ENCODE measurements at places on chromosomes 6 and 20.

DNA sequence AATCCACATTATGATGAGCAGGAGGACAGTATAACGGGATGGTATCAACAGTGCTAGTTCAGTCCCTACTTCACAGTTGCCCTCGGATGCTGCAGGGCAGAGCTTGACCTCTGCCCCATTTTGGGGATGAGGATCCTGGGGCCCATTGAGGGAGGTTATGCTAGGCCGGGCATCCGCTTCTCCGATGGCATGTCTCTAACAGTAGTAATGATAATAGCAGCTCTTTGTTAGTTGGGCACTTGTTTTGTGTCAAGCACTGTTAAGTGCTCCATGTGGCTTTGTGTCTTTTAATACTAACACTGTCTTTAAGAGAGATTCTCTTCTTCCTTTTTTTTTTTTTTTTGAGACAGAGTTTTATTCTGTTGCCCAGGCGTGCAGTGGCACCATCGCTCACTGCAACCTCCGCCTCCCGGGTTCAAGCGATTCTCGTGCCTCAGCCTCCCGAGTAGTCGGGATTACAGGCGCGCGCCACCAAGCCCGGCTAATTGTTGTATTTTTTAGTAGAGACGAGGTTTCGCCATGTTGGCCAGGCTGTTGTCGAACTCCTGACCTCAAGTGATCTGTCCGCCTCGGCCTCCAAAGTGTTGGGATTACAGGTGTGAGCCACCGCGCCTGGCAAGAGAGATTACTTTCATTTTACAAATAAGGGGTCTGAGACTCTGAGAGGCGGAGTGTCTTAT is 1.1 kb downstream of the MAPRE1 start:
- no peak for DNase-seq

DNA sequence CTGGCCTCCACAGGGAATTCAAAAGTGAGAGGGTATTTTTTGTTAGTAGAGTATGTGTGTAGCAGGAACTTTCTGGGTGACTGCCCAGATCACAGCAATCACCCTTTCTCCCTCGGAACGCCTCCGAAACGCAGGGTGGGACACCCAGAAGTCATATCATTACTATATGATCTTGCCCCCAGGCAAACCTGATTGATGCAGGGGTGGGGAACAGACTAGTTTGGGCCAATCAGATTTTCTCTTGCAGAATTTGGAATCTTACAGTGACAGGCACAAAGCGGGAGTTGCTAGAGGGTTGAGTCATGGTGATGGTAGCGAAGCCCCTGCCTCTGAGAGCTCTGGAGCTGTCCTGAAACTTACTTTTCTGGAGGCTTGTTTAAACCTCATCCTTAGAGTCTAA is 16.5 kb upstream of the RPN2 start:
- no peak for DNase-seq

GRCh38 chr6:3324262-3324942 is 65.7 kb downstream of the PSMG4 start:
- DNase-seq: no peak

DNA sequence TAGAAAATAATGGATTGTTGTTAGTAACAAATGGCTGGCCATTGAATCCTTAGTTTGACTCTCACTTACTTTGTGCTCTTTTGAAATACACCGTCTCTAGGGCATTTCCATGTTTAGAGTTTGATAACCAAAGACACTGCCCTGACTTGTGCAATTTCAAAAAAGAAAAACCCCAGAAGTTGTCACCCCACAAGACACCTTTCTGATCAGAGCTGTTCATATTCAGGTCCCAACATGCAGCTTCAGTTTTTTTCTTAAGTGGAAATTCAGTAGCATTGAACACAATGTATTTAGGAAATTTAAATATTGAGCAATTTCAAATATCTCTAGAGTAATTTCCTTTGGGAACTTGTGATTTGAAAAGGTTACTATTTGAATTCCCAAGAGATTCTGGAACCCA is 19.4 kb downstream of the CRYBG1 start:
- DNase-seq: no peak

DNA sequence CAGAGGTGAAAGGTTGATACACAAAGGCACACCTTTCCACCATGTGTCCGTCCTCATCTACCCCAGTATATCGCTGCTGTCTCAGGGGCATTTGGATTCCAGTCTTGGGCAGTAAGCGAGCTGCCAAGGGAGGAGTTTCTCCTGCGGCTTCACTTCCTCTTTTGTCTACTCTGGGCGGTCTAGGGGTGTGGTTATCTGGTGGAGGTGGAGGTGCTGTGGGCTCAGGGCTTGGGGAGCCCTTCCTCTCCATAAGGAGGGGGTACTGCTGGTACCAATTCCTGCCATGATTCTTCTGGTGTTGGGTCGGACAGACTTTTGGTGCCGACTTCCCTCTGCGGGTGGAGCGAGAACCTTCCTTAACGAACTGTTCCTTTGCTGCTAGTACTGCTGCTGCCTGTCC is 31.9 kb upstream of the FABP7 start:
- no peak for DNase-seq

DNA sequence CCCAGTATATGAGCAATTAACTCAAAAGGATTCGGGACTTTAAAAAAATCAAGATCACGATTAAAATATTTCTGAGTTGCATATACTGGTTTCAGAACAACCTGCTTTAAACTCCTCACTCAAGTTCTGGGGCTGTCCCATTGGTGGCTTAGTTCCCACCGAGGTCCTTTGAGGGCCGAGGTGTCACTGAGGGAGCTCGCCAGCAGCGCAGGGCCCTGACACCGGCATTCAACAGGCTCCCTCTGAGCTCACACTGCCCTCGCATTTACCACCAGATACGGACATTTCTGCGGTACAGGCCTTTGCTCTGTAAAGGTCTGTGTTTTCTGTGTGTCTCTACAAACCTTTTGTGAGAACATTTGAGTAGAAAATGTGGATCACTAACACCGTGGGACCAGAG is 24.4 kb upstream of the BNIP5 start:
- DNase-seq: no peak

DNA sequence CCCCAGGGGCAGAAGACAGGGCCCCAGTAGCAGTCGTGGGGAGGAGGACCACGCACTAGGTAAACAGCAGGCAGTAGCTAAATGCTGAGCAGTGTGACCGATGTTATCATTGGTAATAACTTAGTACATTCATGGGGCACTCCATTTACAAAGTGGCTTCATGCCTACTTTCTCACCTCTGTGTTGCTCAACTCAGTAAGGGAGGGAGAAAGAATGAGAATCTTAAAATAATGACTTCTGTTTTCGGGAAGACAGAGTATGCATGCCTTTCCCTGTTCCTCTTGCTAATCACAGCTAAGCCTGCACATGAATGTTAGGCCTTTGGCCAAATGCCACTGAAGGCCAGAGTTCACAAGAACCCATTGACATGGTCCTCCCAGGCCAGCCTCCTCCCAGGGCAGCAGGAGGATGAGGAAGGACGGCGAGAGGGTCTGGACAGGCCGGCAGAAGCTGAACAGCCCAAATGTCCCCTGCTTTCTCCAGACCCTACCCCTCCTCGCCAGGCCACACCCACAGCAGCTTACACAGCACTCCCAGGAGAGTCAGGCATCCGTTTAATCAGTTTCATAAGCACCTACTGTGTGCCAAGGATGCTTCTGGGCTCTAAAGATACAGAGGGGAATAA is 183.4 kb downstream of the ANKRD60 start:
- no peak for DNase-seq

DNA sequence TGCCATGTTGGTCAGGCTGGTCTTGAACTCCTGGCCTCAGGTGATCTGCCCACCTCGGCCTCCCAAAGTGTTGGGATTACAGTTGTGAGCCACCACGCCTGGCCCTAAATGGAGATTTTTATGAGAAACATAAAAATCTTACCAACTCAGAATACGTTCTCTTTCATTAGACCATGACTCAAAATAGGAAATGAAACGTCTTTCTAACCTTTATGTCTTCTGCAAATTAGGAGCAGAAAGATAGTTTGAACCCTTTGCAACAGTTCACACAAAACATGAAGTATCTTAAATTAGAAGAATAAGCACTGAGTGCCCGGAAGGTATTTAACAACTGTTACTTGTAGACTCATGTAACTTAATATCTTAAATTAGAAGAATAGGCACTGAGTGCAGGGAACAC is 48.3 kb downstream of the AHI1 start:
- DNase-seq: no peak

DNA sequence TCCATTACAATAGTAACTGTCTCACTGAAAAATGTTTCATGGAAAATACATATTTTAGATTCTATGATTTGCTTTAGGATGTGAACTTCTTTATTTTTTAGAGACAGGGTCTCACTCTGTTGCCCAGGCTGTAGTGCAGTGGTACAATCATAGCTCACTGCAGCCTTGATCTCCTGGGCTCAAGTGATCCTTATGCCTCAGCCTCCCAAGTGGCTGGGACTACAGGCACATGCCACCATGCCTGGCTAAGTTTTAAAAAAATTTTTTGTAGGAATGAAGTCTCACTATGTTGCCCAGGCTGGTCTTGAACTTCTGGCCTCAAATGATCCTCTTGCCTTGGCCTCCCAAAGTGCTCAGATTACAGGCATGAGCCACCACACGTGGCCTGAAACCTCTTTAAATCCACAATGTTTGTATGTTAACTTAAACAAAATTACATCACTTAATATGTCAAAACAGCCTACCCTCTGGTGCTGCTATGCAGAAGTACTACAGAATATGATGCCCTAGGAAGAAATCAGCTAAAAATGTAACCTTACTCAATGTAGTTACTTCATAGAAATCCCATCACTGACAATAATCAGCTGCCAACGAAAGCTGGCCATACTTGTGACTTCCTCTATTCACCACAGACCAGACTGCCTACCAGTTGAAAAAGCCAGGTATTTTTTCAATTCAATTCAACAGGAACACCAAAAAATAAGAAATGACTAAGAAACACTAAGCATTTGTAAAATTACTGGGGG is 17.6 kb downstream of the EEF1A1 start:
- no peak for DNase-seq

DNA sequence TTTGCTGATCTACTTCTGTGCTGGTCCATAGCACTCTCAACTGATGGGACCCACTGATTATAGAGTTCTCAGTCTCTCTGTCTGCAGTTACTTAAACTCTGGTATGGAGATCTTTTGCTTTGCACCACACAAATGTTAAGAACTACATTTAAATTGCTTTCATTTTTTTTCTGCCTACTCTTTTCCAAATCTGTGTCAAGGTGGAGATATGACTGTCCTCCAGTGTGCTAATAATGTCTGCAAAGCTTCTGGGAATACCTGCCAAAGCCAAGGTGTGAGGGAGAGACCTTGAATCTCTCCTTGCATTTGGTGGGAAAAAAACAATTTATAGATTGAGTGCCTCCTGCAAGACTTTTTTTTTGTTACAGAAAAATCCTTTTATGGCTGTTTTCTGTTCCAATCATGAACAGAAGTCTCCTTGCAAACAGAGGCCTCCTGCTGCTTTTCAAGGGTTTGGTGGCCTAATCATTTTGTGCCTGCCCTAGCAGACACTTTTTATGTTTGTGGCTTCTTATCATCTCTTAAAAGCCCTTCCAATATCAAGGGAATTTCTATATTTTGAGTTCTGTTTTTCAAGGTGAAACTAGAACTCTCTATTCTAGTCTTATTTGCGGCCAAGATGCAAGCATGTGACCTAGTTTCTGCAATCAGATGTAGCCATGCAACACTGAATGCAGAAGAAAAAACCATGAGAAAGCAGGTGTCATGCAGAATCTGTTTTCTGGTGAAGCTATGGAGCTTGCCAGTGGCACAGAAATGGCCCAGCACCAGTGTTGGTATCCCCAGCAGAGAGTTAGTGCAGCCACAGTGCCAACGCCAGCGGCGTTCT is 23.2 kb upstream of the AKIRIN2 start:
- no peak for DNase-seq
